ENCODE measurements at places on chromosomes 5 and 9. TPM values are rescaled to one million over a fixed set of nuclear protein-coding genes. Genes with fewer than 3 reads are reported as not detected.

- no peaks in the 10 kb centered on the region for H3K36me3 ChIP-seq
- H3K27me3 ChIP-seq: no peaks in the 10 kb centered on the region
- no peak overlapping the region for H3K27ac ChIP-seq
- DNase-seq: no peak
These were observed 463.4 kb downstream of the PDE4D start for GRCh38 chr5:59430066-59430685.

- no peak overlapping the region for H3K4me3 ChIP-seq
- no peaks in the 10 kb centered on the region for H3K4me1 ChIP-seq
These were observed 186.9 kb upstream of the TRIM32 start for GRCh38 chr9:116499986-116500871.

- H3K27ac ChIP-seq: no peak overlapping the region
- H3K36me3 ChIP-seq: no peaks in the 10 kb centered on the region
- H3K4me3 ChIP-seq: no peak overlapping the region
- no peak for DNase-seq
- no peaks in the 10 kb centered on the region for H3K4me1 ChIP-seq
These were observed 72.5 kb downstream of the MRPS30 start for GRCh38 chr5:44881266-44881665.

- H3K27me3 ChIP-seq: peaks cover 19% of the 10 kb centered on the region
- H3K4me1 ChIP-seq: peaks cover 16% of the 10 kb centered on the region
These were observed 11.7 kb upstream of the EXOSC2 start for GRCh38 chr9:130681769-130682420.

- H3K4me1 ChIP-seq: no peaks in the 10 kb centered on the region
- H3K36me3 ChIP-seq: peaks cover 22% of the 10 kb centered on the region
- H3K27me3 ChIP-seq: no peaks in the 10 kb centered on the region
- no peak for DNase-seq
These were observed 13.6 kb downstream of the PTPDC1 start for GRCh38 chr9:94097788-94098414.

DNA sequence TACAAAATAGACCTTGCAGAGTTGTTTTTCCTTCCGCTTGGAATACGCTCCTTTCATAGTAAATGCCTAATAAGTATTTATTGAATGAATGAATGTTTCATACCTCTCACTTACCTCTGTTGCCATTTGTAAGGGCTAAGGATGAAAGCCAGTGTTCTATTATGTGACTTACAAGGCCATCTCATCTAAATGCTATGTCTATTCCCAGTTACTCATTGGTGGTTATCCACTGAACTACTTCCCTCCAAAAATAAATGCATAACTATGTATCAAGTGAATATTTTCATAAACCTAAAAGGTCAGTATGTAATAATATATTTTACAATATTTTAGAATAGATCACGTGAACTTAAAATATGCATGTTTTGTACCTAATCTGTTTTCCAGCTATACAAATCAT lies 670.5 kb upstream of the RGMB start:
- no peak for DNase-seq
- no peak overlapping the region for H3K4me3 ChIP-seq
- H3K36me3 ChIP-seq: no peaks in the 10 kb centered on the region
- H3K4me1 ChIP-seq: no peaks in the 10 kb centered on the region
- H3K27me3 ChIP-seq: no peaks in the 10 kb centered on the region

GRCh38 chr9:4796530-4796929 lies 3.8 kb downstream of the RCL1 start:
- H3K4me3 ChIP-seq: no peak overlapping the region
- H3K27me3 ChIP-seq: no peaks in the 10 kb centered on the region

- no peak overlapping the region for H3K4me3 ChIP-seq
- H3K4me1 ChIP-seq: no peaks in the 10 kb centered on the region
- H3K27me3 ChIP-seq: no peaks in the 10 kb centered on the region
- H3K27ac ChIP-seq: no peak overlapping the region
- no peak for DNase-seq
- no peaks in the 10 kb centered on the region for H3K36me3 ChIP-seq
These were observed 682.4 kb downstream of the MAT2B start for GRCh38 chr5:164187785-164188184.

DNA sequence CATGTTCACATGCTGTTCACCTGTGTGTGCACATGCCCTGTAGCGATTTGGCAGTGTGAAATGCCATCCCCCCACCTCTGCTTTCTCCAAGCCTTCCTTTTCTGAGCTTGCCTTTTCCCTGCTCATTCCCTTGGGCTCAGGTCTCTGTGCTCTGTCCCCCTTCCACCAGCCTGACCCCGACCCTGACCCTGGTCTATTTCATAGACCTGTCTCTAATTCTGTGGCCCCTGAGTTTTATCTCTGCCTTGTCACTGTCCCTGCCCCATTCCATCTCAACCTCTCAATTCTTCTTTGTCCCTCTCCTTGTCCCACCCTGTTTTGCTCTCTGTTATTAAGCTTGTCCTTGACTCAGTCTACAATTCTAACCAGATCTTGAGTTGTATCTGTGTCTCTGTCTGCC lies 735 bp downstream of the ARAP3 start:
- no peaks in the 10 kb centered on the region for H3K36me3 ChIP-seq
- DNase-seq: no peak
- H3K4me1 ChIP-seq: peaks cover 38% of the 10 kb centered on the region
- H3K27me3 ChIP-seq: no peaks in the 10 kb centered on the region
- peak overlapping the region; percentile 58 for H3K4me3 ChIP-seq

DNA sequence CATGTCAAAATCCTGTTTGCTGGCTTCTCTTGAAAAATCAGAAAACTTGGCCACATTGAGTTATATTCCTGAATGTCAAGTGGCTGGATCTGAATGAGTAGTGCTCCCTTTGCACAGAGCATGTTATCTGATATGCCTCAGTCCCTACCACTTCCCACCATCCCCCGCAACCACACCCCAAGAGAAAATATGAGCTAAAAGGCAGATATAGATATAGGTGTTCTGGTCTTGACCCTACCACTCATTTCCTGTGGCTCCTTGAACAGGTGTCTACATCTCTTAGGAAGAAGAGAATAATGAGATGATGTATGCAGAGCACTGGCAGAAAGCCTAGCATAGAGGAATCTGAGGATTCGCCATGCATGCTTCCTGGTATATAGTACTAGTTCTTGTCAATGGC lies 6.6 kb upstream of the CYSTM1 start:
- no peaks in the 10 kb centered on the region for H3K36me3 ChIP-seq
- peaks cover 28% of the 10 kb centered on the region for H3K4me1 ChIP-seq
- no peaks in the 10 kb centered on the region for H3K27me3 ChIP-seq

DNA sequence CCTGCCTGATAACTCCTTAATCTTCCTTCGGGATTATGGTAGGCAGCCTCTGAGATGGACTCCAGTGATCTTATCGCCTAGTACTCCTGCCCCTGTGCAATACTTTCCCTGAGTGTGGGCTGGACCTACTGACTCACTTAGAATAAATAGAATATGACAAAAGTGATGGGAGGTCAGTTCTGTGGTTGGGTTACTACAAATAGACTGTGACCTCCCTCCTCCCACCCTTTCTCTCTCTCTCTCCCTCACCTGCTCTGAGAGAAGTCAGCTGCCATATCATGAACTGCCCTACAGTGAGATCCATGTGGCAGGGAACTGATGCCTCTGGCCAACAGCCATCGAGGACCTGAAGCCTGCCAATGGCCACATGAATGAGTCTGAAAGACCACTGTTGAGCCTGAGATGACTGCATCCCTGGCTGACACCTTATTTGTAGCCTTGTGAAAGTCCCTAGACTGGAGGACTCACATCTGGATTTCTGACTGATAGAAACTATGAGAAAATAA lies 31.7 kb downstream of the NRG2 start:
- H3K4me1 ChIP-seq: no peaks in the 10 kb centered on the region
- H3K36me3 ChIP-seq: no peaks in the 10 kb centered on the region
- H3K4me3 ChIP-seq: no peak overlapping the region
- no peak for DNase-seq

GRCh38 chr9:80437091-80437640 lies 865.4 kb downstream of the TLE4 start:
- no peak overlapping the region for H3K27ac ChIP-seq
- no peaks in the 10 kb centered on the region for H3K4me1 ChIP-seq
- no peaks in the 10 kb centered on the region for H3K36me3 ChIP-seq
- no peak overlapping the region for H3K4me3 ChIP-seq

GRCh38 chr5:83595217-83595616 lies 123.7 kb downstream of the VCAN start:
- H3K27me3 ChIP-seq: no peaks in the 10 kb centered on the region
- H3K27ac ChIP-seq: no peak overlapping the region
- no peaks in the 10 kb centered on the region for H3K36me3 ChIP-seq
- H3K4me3 ChIP-seq: no peak overlapping the region
- DNase-seq: no peak
- no peaks in the 10 kb centered on the region for H3K4me1 ChIP-seq

GRCh38 chr9:135301271-135302263 lies 178.0 kb upstream of the PPP1R26 start:
- H3K36me3 ChIP-seq: no peaks in the 10 kb centered on the region
- peaks cover 32% of the 10 kb centered on the region for H3K27me3 ChIP-seq
- H3K27ac ChIP-seq: no peak overlapping the region
- H3K4me1 ChIP-seq: no peaks in the 10 kb centered on the region
- H3K4me3 ChIP-seq: no peak overlapping the region

DNA sequence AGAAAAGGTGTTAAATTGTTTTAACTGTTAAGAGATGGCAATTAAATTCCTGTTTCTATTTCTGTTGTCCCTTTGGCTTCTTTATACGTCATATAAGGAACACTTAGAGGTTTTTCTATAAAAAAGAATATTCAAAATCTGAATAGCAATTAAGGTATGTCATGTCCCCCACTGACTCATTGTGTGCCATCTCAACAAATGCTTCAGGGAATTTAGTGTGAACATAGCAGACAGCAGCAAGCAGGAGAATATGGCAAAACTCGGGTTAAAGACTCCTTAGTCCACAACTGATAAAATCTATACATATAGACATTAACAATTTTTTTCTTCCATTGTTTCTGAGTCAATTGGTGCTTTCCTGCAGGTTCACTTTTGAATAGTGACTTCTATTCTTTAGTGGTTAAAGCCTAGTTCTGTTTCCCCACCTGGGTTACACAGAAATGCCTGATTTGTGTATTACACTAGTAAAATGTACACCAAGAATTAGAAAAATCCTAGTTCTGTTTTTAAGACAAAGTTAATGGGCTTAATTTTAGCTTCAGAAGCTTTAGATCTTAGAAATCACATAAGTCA lies 17.9 kb upstream of the RPS23 start:
- DNase-seq: no peak
- no peaks in the 10 kb centered on the region for H3K27me3 ChIP-seq
- no peaks in the 10 kb centered on the region for H3K4me1 ChIP-seq

RUSC2 gene
- total RNA-seq: 23.6 TPM

FBXL7 gene
- total RNA-seq: 8.0 TPM

SLC45A2 gene
- total RNA-seq: not detected

C5orf15 gene
- 31.1 TPM for total RNA-seq

FOXI1 gene
- total RNA-seq: not detected

SRD5A1 gene
- 8.3 TPM for total RNA-seq

SPATA31A3 gene
- not detected for total RNA-seq

MYMK gene
- total RNA-seq: not detected

MPDZ gene
- total RNA-seq: 31.3 TPM
